Activated T-cell treated with anti-CD3 and anti-CD28 coated beads, Interleukin-2, amount 50 U/mL, for 24 hours (primary cell): ENCODE measurements at places on chromosomes 16 and 17.

DNA sequence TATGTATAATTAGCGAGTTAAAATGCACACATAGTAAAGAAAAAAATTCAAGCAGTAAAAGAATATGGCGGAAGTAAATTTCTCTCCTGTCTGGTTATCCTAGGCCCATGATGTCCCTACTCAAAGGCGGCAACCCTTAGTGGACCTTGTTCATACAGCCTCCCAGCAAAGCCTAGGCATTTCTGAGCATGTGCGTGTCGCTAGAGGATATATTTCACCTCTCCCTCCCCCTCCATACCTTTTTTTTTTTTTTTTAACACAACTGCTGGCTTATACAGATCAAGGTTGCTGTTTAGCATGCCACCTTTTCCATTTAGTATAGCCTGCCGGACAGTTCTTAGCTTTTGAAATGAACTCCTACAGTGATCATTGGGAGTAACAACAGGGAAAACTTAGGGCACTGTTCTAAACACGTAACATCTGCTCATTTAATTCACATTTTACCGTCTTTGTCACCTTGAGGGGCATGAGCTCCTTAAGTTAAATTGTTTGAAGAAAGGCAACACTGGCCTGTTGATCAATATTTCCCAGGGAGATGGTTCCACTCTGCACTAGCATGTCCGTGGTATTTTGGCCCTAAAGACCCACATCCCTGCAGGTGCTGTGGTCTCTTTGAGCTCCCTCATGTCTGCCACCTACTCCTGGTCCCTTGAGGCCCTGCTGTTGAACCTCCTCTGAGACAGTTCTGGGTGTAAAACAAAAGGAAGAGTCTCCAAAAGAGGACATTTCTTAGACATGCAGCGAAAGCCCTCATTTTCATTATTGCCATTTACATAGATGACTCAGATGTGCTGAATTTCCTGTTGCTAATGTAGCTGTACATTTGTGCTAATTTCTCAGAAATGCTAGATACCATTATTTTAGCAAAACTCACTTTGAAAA is 4.1 kb upstream of the TNFRSF13B start:
- DNase-seq: no peak

GRCh38 chr17:65334406-65334805 is 197.2 kb downstream of the RGS9 start:
- DNase-seq: no peak

DNA sequence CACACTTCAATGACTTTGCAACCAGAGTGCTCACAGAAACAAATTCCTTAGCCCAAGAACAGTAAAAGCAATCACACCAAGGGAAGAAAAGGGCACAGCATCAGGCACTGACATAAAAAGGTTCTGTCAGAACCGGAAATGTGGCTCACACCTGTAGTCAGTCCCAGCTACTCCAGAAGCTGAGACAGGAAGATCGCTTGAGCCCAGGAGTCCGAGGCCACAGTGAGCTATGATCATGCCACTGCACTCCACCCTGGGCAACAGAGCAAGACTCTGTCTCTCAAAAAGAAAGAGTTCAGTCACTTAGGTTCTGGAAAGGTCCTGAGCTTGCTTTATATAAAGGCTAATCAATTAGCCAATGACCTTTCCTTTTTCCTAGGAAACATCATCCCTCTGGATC is 22.7 kb downstream of the YWHAE start:
- no peak for DNase-seq

DNA sequence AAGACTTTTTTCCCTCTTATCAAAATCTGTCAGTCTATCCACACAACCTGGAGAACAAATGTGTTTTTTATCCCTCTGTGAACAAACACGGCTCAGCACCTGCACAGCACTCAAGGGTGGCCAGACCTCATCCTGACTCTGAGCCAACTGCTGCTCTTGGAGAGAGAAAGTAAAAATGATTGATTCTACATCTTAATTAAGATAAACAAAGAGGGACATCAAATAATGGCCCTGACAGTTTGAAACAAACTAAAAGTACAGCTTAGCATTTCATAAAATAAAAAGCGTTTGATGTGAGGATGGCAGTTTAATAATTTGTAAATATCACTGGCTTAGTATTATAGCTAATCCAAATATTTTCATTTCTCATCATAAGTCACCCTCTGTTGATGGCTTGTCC is 106.2 kb downstream of the SNX11 start:
- no peak for DNase-seq

- DNase-seq: no peak
Measured at GRCh38 chr17:1329745-1330343, 50.4 kb downstream of the TRARG1 start.

DNA sequence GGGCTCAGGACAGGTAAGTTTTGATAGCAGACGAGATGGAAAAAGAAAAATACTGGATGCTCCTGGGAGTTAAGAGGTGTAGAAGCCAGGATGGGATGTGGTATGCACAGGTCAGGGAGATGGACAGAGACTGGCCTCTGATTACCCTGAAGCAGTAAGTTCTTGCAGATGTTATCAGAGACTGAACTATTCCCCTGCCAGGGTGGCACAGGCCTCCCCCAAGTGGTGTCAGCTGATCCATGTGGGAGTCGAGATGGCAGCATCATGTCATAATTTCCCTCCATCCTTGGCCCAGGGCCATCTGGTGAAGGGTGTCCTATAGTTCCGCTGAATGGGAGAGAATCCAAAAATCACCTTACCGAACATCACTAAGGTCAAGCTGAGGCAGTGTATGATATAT is 14.1 kb upstream of the NKD1 start:
- DNase-seq: no peak

GRCh38 chr17:27511168-27511883 is 55.1 kb downstream of the KSR1 start:
- no peak for DNase-seq

DNA sequence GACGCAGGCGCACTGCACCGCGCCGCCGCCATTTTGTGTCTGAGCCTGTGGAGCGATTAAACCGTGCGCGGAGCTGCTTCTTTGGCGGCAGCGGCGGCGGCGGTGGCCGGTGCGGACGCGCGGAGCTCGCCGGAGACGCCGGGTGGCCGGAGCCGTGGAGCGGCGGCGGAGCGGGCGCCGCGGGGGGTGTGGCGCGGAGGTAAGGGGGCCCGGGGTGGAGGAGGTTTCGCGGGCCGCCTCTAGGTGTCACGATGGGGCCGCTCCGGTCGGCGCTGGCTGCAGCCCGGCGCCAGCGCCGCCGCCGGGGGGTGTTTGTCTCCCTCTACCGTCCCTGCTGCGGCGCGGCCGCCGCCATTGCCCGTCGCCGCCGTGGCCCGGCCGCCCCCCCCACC is at the start of gene CTCF:
CTCF (plus strand) TSS at position 1 of the 392 bp plus-strand sequence. CDS start 48,307 bp downstream, outside the sequence.
- no peak for DNase-seq

DNA sequence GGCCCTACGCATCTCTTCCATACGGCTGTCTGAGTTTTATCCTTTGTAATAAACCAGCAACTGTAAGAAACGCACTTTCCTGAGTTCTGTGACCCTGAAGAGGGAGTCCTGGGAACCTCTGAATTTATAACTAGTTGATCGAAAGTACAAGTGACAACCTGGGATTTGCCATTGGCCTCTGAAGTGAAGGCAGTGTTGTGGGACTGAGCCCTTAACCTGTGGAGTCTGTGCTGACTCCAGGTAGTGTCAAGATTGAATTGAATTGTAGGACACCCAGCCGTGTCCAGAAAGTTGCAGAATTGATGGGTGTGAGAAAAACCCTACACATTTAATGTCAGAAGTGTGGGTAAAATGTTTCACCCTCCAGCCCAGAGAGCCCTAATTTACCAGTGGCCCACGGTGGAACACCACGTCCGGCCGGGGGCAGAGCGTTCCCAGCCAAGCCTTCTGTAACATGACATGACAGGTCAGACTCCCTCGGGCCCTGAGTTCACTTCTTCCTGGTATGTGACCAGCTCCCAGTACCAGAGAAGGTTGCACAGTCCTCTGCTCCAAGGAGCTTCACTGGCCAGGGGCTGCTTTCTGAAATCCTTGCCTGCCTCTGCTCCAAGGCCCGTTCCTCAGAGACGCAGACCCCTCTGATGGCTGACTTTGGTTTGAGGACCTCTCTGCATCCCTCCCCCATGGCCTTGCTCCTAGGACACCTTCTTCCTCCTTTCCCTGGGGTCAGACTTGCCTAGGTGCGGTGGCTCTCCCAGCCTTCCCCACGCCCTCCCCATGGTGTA is 1.5 kb downstream of the GAA start:
- no peak for DNase-seq
